ENCODE measurements at places on chromosomes 13 and 19.

GRCh38 chr19:50046649-50047503 is 21.1 kb downstream of the ZNF473 start:
- peak; percentile 74 for DNase-seq

DNA sequence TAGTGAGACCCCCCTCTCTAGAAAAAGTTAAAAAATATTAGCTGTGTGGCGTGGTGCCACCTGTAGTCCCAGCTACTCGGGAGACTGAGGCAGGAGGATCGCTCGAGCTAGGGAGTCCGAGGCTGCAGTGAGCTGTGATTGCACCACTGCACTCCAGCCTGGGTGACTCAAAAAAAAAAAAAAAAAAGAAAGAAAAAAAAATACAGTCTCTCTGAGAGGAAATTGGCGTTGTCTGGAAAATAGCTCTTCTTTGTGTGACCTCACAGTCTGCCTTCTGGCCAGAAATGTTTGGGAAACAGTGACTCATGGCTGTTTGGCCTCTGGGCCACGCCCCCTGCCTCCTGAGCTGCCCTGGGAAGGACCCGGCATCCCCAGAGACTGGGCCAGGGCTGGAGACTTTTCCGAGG is 10.7 kb downstream of the MARCHF2 start:
- DNase-seq: no peak

DNA sequence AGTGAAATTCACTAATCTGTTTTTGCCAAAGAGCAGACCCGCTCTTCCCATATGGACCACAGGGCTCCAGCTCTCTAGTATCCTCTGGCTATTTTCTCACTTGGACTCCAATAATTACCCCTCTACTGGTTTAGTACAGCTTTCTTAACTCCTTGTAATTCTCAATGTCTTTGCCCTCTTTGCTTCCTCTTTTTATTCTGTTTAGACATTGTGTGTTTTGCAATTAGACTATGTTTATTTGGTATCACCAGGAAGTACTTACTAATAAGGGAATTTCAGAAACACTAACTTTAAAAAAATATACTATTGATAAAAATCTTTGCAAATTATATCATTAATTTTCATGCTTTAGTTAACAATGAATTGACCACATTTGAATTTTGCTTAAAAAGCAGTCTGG is 111.6 kb upstream of the OBI1 start:
- DNase-seq: no peak

DNA sequence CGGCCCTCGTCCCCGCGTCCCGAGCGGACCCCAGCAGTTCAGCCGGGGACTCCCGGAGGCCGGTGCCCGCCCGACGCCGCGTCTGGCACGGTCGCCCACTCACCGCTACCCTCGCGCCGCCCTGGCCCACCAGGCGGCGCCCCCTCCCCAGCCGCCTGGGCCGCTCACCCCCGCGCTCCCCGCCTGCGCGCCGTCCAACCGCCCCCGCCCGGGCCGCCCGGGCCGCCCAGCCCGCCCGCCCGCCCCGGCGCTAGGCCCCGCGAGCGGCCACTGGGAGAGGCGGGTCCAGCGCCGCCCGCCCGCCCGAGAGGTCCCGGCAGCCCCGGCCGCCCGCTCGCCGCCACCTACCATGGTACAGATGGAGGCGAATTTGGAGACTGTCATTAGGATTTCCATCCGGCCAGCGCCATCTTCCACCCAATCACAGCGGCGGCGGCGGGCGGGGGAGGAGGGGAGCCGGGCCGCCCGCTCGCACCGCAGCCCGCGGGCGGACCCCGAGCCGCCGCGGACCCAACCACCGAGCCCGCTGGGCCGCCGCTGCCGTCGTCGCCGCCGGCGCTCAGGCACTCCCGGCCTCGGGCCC is at the start of gene USP12:
Gene USP12, minus strand, starts transcription at position 568 of the 583 bp plus-strand sequence. Its CDS starts 172 bp downstream, at position 396.
- DNase-seq: peak; percentile 43

- no peak for DNase-seq
Measured at GRCh38 chr13:44974056-44974793, 15.0 kb downstream of the NUFIP1 start.

DNA sequence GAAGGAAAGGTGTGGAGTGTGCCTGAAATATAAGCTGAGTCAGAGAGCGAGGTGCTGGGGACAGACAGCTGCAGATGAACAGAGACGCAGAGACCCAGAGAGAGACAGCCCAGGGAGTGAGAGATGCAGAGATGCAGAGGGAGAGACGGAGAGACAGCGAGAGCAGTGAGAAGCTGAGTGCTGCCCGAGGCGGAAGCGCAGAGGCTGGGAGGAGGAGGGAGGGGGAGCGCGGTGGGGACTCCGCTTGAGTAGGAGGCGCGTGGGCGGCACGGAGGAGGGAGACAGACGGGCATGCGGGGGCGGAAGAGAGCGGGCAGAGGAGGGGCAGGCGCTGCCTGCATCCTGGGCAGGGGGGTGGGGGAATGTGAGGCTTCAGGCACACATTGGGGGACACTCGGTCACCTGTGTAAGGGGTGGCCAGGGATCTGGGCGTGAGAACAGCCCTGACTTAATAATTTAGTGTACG is 25.7 kb downstream of the SLC8A2 start:
- DNase-seq: no peak

GRCh38 chr13:80203496-80203895 is 137.4 kb downstream of the SPRY2 start:
- no peak for DNase-seq

- DNase-seq: no peak
Measured at GRCh38 chr13:21511849-21512248, 52.7 kb upstream of the ZDHHC20 start.

DNA sequence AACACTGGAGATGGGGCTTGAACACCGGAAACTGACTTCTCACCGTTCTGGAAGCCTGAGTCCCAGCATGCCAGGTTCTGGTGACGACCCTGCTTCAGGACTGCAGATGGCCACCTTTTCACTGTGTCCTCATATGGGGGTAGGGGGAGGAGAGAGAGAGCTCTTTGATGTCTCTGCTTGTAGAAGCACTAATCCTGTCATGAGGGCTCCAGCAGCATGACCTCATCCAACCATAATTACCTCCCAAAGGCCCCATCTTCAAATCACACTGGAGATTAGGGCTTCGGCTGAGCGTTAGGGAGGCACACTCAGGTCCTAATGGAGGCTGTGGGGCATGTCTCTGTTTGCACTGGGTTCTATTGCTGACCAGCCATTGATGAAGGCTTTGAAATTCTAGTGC is 255.3 kb downstream of the TEX29 start:
- DNase-seq: no peak
